ENCODE measurements at places on chromosomes 2 and 18.

GRCh38 chr18:47254341-47254939 is 3.0 kb upstream of the SKOR2 start:
- no peak for DNase-seq

- no peak for DNase-seq
These were observed 144.9 kb downstream of the SEPTIN10 start for GRCh38 chr2:109468893-109469292.

GRCh38 chr2:155690785-155691184 is 641.7 kb downstream of the NR4A2 start:
- no peak for DNase-seq

DNA sequence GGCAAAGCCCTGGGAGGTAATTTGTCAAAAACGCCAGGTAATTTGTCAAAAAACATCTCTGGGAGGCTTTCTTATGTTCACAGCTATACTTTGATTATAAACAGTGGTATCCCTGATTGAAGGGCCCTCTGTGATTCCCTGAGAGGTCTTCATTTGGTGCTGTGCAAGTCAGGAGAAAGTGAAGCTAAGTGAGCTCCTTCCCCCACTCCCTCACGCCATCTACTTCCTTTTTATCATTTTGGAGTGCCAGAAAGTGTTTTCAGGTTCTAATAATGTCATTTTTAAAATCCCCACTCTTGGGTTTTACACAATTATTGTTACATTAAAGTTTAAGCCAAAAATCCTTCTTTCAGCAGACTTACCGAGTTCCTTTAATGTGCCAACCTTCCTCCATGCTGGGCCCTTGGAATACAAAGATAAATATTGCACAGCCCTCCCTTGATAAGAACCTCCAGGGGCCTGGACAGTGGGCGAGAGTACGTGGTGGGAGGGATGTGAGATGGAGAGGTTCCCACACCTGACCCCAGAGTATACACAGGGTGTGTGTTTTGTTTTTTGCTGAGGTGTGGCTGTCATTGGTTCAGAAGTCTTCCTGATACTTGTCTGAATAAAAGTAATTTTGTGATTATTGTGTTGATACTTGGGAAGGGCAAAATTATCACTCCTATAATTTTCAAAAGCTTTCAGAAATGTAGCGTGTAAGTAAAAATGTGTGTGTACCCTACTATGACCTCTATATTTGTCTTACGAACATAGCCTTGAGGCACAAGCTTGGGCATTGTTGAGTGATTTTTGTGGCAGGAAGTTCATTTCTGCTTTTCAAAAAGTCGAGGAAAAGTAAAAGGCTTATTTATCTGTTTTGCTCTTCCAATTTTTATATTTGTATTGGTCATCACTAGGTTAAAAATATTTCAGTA is 8.2 kb downstream of the MAPRE2 start:
- DNase-seq: no peak

GRCh38 chr18:28494151-28494550 is 317.2 kb upstream of the CDH2 start:
- DNase-seq: no peak

- DNase-seq: no peak
These were observed 767.9 kb upstream of the ID2 start for GRCh38 chr2:7913974-7914373.
